Cardiac atrium fibroblast (primary cell): ENCODE measurements at places on chromosomes 2 and 18. TPM values are rescaled to one million over a fixed set of nuclear protein-coding genes. Genes with fewer than 3 reads are reported as not detected.

The CKAP2L gene
- total RNA-seq: 0.72 and 1.1 TPM in 2 replicates

The MAPRE3 gene
- total RNA-seq: 3.1 and 6.0 TPM in 2 replicates

The DCAF17 gene
- 9.7 and 10.3 TPM in 2 replicates for total RNA-seq

The ATP5MC3 gene
- 162 and 189 TPM in 2 replicates for total RNA-seq

The MTLN gene
- 76.5 and 97.5 TPM in 2 replicates for total RNA-seq

The FAP gene
- total RNA-seq: 5.1 and 12.8 TPM in 2 replicates

The LIPG gene
- total RNA-seq: 32.9 and 50.4 TPM in 2 replicates
